ENCODE measurements at places on chromosomes 6 and 20.

DNA sequence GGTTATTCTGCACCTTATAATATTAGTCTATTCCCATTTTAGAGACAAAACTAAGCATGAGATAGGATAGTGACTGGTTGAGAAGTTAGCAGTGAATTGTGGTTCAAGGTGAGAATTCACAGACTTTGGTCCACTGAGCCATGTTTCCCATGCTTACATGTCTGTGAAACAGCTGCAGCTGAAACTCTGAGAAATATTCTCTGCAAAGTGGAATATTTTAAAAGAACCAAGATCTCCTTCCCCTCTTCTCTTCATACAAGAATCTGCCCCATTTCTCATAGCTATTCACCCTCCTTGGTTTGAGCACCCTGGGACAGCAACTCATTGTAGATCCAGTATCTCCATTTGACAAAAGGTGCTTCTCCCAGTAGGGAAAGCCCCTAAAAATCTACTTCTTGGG, 70.2 kb upstream of the TMEM170B start:
- DNase-seq: no peak

DNA sequence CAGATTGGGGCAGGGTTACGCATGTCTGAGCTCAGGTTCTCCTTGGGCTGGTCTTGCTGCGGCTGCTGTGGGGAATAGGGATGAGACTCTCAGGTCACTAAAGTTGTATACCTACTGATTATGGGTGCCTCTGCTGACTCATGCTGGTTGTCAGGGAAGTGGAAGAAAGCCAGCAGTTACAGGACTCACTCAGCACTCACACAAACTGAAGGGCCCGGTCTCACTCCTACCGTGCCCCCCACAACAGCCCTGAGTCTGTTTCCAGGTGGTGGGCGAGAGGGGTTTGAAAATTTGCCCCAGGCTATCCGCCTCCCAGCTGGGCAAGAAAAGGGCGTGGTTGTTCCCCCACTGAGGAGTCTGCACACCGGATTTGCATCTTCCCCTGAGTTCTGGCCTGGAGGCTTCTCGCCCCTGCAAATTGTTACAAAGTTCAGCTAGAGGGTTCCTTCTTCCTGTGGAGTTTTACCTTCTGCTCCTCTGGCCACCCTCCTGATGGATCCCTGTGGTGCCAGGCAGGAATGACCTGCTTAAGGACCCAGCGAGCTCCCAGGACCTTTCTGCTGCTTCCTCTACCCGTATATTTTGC, 659.2 kb downstream of the HDGFL1 start:
- no peak for DNase-seq

- no peak for DNase-seq
These were observed 11.3 kb upstream of the CCR6 start for GRCh38 chr6:167111597-167111996.

DNA sequence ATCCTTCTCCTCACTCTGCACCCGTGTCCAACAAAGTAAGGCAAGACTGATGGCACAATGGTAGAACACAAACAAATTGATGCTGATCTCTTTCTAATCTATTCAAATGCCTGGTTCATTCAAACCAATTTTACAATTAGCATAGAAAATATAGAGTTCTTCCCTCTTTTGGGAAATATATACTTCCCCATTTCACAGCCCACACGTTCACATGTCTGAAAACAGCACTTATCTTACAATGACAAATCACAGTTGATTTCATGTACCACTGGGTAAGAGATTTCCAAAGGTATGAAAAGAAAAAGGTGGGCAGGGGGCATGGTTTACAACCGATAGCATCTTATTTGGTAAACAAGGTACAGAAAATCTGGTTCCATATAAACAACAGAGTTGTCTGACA, 137.6 kb downstream of the RNGTT start:
- DNase-seq: no peak

- DNase-seq: no peak
These were observed 128.2 kb upstream of the ADGRB3 start for GRCh38 chr6:68506911-68507310.

GRCh38 chr6:107737397-107737793, 86.7 kb downstream of the SCML4 start:
- DNase-seq: no peak

- DNase-seq: no peak
These were observed 950.7 kb upstream of the FLRT3 start for GRCh38 chr20:15288106-15288505.

DNA sequence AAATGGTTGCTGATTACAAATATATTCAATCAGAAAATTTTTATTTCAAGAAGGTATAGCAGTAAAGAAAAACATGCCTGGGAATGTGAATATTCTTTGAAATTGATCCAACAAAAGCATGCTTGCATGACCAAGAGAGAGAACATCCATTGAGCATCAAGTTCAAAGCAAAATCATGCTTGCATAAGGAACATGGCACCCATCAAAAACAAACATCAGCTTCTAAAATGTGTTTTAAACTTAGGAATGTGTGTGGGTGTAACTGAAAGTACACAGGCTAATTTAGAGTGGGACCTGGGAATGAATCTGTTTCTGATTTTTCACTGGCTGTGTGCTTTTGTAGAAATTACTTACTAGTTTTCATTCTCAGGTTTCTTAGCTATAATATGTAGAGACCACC, 5.6 kb downstream of the SLC17A5 start:
- no peak for DNase-seq

- peak; percentile 73 for DNase-seq
These were observed 47.0 kb downstream of the WDR27 start for GRCh38 chr6:169654598-169655391.

DNA sequence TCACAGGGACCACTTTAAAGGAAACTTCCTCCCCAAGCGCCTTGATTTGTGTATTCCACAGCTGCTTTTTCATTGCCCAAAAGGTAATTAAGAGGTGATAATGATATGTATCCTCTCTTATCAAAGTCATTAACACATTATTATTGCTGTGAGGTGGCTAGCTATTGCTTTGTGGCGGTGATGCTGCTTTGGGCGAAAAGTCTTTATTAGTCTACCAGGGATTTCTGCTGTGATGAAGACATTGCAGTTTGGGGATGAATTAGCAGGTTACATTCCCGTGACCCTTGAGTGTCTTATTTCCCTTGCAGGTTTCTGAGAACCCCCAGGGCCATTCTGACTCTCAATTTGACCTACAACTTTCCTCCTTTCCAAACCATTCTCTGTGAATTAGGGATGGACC, 143.4 kb upstream of the SOX4 start:
- no peak for DNase-seq

- no peak for DNase-seq
These were observed 62.0 kb upstream of the CD93 start for GRCh38 chr20:23147964-23148730.

DNA sequence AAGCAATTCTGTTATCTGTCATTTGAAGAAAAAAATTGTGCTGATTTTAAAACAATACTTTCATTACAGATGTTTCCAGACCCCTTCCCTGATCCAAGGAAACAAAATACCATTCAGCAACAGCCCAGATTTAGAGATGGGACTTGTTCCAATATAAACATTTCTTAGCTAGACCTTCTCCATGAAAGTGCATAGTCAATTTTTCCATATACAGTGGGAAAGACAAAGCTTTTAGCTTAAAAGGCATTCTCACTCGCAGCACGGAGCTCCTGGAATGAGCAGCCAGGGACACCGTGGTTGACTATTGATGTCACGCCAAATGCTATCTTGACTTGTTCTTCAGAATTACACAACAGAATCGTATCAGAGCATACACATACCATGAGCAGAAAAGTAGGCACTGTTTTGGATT, 21.5 kb downstream of the LAMA4 start:
- no peak for DNase-seq

DNA sequence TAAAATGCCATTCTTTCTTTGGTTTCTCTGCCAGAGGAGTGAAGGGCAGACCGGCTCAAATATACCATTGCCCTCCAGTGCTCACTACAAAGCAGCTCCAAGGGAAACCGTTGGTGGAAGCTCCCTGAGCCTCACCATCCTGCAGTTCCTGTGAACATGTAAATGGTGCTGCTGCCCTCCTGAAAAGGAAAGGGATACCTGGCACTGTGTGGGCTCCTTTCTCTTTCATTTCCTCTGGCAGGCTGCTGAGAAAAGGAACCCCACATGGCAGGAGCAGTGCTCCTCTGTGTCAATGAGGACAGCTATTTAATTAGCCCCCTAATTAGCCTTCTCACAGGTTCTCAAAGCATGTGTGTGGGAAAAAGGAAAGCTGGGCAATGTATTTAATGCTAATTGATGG, 142.5 kb downstream of the KLHL32 start:
- no peak for DNase-seq

GRCh38 chr6:5563086-5563485, 301.8 kb downstream of the FARS2 start:
- DNase-seq: no peak

GRCh38 chr6:3849681-3850450, 693 bp downstream of the FAM50B start:
- DNase-seq: peak; percentile 30

- no peak for DNase-seq
These were observed 116.9 kb downstream of the SLX4IP start for GRCh38 chr20:10551732-10552724.

DNA sequence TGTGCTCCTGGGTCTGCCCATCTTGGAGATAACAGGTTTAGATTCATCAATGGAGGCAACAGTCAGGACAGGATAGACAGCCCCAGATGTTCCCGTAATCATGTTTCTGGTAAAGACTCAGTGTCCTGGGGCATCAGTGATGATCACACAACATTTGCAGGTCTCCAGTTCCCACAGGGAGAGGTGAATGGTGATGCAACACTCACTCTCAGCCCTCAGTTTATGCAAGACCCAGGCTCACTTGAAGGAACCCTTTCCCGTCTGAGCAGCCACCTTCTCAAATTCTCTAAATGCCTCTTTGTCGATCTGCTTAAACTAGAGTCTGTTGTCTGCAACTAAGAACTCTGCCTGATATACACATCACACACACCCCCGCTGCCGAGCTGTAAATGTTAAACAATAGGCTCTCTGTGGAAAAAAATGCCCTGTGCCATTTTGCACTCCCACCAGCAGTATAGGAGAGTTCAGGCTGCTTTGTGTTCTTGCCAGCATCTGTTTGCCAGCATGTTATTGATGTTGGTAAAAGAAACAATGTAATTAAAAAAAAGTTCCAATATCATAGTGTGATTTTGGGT, 30.1 kb upstream of the SCP2D1 start:
- no peak for DNase-seq

- no peak for DNase-seq
These were observed 74.6 kb upstream of the KCNG1 start for GRCh38 chr20:51097351-51098120.

- DNase-seq: no peak
These were observed 61.7 kb downstream of the ESF1 start for GRCh38 chr20:13723011-13723410.

DNA sequence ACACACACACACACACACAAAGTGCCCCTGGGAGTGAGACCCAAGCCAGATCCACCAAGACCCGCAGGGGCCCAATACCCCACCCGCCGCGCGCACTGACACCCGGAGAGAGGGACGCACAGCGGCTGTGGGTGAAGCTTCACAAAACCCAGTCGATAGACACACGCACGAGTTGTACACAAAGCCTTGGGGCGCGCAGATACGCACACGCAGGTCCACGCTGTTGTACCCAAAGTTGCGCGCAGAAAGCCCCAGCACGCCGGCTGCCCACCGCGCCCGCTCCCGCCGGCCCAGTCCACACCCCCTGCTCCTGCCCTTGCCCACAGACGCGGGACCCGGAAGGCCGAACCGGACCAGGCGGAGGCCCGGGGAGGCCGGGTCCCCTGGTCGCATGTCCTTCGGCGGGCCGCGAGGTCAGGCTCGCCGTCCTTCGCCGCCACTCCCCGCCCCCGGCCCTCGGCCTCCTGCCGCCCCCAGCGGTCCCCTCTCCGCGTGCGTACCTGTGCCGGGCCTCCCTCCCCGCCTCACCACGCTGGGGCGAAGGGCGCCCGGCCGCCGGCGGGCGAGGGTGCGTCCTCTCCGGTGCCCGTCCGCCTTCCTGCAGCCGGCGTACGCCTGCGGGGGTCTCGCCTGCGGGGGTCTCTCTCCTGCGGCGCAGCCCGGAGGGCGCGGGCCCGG, at the start of gene TMEM74B:
TSS of gene TMEM74B (minus strand) at position 344 of the 678 bp plus-strand sequence. CDS start 1,180 bp downstream, outside the sequence.
- DNase-seq: no peak

DNA sequence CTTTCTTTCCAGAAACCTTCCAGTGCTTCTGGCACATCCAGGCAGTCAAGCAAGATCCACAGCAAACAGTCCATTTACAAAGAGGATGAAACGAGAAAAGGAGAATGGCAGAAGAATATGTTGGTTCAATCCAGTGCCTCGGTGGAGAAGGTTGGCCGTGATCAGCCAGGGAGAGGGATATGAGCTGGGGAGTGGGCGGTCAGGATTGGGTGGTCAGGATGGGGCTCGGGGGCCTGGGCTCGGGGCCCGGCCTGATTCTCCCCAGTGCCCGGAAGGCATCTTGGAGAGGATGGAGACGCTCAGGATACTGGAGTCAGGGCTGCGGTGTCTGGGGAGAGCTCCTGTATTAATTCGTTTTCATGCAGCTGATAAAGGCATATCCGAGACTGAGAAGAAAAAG, 61.3 kb downstream of the EFCAB8 start:
- no peak for DNase-seq

DNA sequence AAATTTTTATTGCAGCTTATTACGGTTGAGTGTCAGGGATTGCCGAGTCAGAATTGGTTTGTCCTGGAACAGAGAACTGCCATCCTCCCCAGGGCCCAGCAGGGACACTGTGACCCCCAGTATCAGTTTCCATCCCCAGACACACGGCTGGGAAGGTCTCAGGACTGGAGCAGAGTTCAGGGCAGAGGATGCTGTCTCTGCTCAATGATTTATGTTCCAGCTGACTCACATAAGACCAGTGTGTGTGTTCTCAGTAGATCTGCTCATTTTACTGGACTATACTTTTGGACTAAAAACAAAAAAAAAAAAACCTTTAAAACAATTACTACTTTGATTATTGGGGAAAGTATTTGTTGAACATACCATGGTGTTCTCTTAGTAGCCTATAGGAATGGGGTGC, 44.2 kb downstream of the FNDC1 start:
- DNase-seq: no peak

GRCh38 chr6:20237677-20238460, 25.6 kb upstream of the MBOAT1 start:
- no peak for DNase-seq

DNA sequence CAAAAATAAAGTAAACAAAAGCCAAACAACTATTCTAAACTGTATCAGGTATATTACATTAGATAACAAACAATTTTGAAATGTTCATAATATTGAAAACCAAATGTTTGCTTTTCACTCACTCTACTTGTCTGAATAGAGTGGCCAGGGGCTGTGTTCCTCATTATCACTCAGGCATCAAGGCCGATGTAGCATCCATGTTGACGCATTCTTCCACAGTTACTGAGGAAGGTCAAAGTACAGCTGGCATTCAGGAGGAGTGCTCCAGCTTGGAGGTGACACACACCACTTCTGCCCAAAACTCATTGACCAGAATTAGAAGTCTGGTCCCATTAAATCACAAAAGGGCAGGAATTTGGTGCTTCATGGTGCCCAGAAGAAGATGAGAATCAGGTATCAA, 137.6 kb upstream of the MANEA start:
- DNase-seq: no peak

GRCh38 chr6:42777126-42777822, 4.6 kb upstream of the BICRAL start:
- no peak for DNase-seq

DNA sequence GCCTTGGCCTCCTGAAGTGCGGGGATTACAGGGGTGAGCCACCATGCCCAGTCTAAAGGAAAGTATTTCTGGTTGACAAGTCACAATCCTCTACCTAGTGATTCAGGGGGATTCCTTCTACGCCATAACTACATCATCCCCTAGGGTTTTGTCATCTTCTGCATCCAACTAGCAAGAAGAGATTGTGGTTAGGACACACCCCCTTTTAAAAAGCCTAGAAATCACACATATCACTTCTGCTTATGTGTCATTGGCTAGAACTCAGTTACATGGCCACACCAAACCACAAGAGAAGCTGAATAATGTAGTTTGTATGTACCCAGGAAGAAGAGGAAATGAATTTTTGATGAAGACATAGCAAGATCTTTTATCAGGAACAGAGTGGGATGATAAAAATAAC, 14.7 kb upstream of the CHD6 start:
- no peak for DNase-seq
